Amniotic epithelial cell (primary cell): ENCODE measurements at places on chromosomes 7 and 10.

GRCh38 chr10:58773341-58773740 lies 260.7 kb downstream of the BICC1 start:
- no peak for DNase-seq

DNA sequence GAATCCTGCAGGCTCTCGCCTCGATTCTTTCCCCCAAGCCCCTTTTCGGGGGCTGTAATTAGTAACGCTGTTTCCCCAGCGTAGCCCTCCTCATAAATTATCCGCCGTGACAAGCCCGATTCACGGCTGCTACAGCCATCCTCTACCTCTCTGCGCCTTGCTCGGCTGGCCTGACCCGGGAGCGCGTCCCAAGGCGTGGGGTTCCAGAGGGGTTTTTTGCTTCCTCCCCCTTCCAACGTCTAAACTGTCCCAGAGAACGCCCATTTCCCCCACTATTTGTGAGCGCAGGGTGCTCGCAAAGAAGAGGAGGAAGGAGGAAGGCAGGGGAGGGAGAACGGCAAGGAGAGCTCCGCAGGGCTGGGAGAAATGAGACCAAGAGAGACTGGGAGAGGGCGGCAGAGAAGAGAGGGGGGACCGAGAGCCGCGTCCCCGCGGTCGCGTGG lies 880 bp downstream of the HOXA5 start:
- DNase-seq: no peak

- peak; percentile 21 for DNase-seq
These were observed 620 bp downstream of the SLK start for GRCh38 chr10:103967448-103968071.

- no peak for DNase-seq
These were observed 87.8 kb downstream of the SPDYE5 start for GRCh38 chr7:75579899-75580298.

- DNase-seq: no peak
These were observed 106.7 kb downstream of the LHPP start for GRCh38 chr10:124568339-124568738.

DNA sequence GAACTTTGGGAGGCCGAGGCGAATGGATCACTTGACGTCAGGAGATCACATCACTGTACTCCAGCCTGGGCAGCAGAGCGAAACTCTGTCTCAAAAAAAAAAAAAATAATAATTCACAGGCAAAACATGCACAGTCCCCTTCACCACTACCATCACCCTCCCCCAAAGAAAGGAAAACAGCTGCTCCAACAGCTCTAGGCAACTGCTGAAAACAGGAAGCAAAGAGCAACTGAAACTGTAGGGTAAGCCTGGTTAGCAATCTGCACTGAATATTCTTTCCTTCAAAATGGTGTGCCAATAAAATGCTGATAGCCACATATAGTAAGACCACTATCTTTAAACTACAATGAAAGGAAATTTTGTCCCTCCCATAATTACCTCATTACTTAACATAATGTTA lies 11.8 kb downstream of the NT5C2 start:
- no peak for DNase-seq

DNA sequence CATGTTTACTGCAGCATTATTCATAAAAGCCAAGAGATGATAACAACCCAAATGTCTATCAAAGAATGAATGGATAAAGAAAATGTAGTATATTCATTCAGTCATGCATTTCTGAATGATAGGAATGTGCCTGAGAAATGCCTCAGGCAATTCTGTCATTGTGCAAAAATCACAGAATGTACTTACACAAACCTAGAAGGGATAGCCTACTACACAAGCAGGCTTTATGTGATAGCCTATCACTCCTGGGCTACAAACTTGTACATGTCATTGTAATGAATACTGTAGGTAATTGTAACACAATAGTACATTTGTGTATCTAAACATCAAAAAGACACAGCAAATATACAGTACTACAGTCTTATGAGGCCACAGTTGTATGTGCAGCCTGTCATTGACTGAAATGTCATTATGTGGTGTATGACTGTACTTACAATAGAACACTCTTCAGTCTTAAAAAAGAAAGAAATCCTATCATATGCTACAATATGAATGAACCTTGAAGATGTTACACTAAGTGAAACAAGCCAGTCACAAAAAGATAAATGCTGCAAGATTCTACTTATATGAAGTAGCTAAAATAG lies 141.8 kb upstream of the GPR22 start:
- peak; percentile 17 for DNase-seq

DNA sequence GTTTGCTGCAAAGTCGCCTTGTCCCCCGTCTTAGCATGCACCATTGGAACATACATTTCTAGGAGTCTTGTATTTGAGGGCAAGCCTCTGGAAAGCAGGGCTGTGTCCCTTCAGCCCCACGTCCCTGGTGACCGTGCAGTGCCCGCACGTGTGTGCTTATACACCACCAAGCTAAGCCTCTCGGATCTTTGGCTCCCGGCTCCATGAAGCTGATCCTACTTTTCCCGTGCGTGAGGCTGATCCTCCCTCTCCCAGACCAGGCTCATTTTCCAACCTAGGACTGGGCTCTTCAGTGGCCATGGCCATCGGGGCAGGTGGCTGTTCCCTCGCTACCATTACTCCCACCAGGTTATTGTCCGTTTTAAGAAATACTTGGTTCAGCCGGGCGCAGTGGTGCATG lies 14.3 kb downstream of the MDH2 start:
- DNase-seq: no peak

DNA sequence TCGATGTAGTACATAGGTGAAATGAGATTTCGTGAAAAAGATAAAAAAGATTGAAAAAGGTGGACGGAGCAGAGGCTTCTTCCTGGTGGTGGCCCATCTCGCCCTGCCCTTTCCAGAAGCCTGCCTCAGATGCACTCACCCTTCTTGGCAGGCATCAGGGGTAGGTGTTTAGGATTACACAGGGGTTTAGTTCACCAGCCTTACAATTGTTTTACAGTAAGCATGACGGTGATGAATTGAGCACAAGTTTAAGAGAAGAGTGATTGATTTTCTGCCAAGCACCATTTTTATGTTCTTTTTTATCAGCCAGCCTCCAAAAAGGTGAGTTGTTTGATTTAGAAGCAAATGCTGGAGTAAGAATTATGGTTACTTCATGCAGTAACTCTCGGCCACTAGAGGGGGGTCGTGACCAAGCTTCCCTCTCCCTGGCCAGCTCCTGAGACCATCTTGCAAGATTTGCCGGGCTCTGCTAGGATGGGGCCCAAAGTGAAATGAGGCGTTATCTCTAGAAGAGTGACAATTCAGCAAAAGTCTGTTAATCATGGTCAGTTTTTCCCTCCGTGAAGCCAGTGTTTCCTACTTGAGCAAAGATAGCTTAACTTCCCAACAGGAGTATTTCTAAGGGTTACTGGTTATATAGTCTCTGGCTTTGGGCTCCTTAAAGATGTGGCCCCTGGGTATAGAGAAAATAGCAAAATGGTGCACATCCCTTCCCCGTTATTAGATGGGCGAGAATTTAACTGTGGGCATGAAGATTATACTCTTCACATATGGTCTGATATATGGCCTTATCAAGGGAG lies 228.8 kb downstream of the BMPER start:
- peak; percentile 83 for DNase-seq

DNA sequence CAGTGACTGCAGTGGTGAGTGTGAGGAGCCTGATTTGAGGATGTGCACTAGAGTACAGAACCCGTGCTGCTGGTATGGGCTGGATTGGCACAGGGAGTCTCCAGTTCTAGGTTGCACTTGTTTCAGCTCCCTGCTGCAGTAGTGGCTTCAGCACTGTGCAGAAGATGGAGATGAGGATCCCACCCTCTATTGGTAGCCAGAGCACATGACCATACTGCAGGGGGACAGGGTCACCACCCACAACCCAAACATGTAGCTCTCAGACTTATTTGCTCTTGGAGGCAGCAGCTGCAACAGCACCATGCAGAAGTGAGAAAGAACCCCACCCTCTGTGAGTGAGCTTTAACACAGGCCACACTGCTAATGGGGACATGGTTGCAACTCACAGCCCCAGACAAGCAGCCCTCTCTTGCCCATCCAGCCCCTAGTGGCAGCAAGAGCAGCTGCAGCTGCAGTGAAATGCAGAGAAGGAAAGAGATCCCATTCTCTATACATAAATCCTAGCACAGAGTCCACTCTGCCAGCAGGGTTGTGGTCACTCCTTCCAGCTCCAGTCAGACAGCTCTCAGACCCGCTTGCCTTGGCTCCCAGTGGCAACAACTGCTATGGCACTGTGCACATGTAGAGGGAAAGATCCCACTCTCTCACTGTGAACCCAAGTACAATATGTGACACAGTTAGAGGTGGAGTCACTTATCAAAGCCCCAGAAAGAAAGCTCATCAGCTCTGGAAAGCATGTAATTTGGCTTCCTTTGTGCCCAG lies 51.4 kb upstream of the SCIN start:
- DNase-seq: peak; percentile 20

GRCh38 chr7:130222-130572 lies 62.2 kb upstream of the FAM20C start:
- no peak for DNase-seq

- peak; percentile 57 for DNase-seq
These were observed 717.8 kb downstream of the LRMDA start for GRCh38 chr10:76149182-76149581.

GRCh38 chr7:72019436-72019835 lies 392.7 kb downstream of the CALN1 start:
- DNase-seq: no peak

- peak; percentile 91 for DNase-seq
These were observed 3.7 kb downstream of the SAMD8 start for GRCh38 chr10:75115137-75115536.

DNA sequence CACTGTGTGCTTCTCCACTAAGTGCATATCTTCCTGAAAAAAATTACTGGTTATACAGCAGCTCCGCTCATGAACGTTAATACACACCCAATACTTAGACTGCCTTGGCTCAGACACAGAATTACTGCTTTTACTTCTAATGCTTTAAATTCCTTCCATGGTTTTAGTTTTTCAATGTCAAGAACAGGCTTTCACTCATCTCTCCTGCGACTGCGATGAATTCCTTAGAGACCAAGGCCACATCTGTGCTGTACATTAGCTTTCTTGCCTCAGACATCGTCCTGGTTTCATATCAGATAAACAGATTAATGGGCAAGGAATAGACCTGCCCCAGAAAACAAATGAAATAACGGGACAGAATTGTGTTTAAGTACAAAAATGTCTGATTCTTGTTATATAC lies 120.2 kb downstream of the CYP26A1 start:
- DNase-seq: no peak

GRCh38 chr7:5360971-5361370 lies 62.7 kb downstream of the TNRC18 start:
- DNase-seq: no peak

DNA sequence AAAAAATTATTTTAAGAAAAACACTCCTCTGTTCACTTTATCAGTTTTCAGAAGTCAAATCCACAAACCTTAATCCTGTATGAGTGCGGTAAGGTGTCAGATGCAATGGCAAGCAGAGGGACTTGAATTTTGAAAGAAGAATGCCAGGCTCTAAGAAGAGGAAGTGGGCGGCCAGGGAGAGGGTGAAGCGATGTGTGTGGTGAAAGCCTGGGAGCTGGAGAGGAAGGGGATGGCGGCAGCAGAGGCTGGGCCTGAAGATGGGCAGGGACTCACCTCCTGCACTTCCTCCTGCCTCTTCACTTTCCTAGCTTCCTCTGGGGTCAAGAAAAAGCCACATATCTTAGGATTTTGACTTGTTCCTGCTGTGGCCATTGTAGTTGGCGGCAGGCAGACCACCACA lies 609.6 kb downstream of the PARD3 start:
- DNase-seq: no peak

DNA sequence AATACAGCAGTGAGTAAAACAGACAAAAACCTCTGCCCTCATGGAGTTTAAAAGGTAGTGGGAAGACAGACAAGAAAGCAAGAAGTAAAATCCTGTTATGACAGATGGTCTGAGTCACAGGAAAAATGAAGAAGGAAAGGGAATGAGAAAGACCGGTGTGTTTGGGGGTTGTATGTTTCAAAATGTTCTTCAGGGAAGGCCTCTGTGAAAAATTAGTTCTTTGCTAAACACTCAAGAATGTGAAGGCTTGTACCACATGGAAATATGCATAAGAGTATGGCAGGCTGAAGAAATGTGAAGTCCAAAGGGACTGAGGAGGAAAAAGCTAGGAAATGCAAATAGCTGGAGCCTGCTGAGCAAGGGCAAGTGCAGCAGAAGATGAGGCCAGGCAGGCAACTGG lies 315.9 kb upstream of the SEMA3A start:
- peak; percentile 92 for DNase-seq

DNA sequence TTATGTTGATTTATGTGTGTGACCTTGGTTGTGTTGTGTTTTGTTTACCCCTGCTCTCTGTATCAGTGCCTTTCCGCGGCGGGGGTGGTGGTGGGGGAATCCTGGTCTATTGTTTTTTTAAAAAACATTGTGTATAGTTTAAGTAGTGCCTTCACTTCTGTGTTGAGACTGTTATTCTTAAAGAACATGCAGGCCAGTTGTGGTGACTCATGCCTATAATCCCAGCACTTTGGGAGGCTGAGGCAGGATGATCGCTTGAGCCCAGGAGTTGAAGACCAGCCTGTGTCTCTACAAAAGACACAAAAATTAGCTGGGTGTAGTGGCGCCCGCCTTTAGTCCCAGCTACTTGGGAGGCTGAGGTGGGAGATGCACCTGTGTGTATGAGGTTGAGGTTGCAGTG lies 429.0 kb upstream of the LRGUK start:
- DNase-seq: peak; percentile 61

GRCh38 chr10:70674560-70675495 lies 2.5 kb downstream of the ADAMTS14 start:
- DNase-seq: no peak

DNA sequence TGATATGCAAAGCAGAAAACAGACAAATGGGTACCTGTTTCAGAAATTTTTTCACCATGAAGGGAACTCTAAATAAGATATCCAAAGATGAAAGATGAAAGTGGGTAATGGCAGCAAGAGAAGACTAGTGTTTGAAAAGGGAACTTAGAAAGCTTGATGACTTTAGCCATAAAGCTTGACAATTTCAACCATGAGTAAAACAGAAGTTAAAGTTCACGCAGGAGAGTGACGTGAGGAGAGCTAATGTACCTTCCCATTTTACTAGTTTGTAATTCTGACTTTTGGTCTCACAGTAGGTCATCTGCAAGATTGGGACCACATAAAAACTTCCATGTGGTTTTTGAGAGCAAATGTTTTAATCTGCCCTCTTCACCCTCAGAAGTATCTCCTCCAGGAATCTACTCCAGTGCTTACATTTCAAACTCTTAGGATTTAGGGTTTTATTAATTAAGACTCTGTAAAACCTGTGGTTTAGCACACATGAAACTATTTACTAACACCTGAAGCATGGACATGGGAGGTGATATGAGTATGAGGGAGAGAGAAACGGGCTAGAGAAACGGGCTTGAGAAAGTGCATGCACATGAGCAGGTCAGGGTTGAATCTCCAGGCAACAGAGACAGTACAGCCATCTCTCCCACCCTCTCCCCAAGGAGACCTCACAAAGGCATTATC lies 24.4 kb upstream of the GIMAP2 start:
- DNase-seq: no peak

GRCh38 chr7:69450456-69450855 lies 147.8 kb upstream of the AUTS2 start:
- no peak for DNase-seq

GRCh38 chr7:15131661-15132060 lies 229.1 kb upstream of the DGKB start:
- DNase-seq: no peak
